Fibroblast of skin of right biceps (primary cell): ENCODE measurements at places on chromosomes 5 and 9.
A peak's percentile ranks its signal among the peaks of the same experiment; 100 is the strongest.

- peak; percentile 58 for DNase-seq
Observed at GRCh38 chr9:94586814-94587213, 6.8 kb downstream of the FBP2 start.

- DNase-seq, result peak; percentile 48
Observed at GRCh38 chr5:83488271-83488670, 16.7 kb downstream of the VCAN start.

DNA sequence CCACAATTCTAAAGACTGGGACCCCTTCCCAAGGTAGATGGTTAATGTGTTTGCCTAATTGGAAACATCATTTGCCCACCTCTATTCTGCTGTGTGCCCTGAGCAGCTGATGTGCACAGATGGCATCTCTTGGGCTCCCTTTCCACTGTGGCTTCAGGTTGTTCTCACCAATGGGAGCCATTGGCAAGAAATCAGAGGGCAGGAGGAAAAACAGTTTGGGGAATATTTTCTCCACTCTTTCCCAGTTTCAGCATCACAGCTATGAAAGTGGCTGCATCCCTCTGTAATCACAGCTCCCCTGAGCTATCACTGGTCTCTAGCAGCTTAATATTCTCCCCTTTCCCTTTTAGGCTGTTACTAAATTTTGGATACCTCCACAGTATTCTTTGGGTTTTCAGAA, 911.6 kb upstream of the SEMA6A start:
- no peak for DNase-seq

DNA sequence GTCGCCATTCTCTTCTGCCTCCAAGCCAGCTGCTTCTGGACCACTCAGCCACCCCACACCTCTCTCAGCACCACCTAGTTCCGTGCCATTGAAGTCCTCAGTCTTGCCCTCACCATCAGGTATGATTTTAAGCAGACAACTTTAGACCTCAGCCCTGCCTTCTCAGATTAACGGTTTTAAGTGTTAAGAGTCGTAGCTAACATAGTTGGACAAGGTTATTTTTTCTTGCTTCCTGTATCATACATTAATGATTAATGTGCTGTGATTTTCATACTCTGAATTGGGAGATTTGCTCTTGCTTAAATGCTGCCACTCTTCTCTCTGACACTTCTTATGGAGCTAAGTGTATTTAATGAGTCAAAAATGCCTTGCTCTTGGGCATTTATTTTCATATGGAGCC, 20.8 kb downstream of the NUP214 start:
- no peak for DNase-seq
